Kidney (tissue), 22 donors: ENCODE measurements at places on chromosomes 12 and 14. TPM values are rescaled to one million over a fixed set of nuclear protein-coding genes. Genes with fewer than 3 reads are reported as not detected.

CD69 gene
- polyA plus RNA-seq: 2.2 TPM

SERPINA10 gene
- not detected for polyA plus RNA-seq

FOXN4 gene
- 0.82 TPM for polyA plus RNA-seq

RDH5 gene
- 30.2 TPM for polyA plus RNA-seq

SRRM4 gene
- 0.17 TPM for polyA plus RNA-seq

PRIMA1 gene
- polyA plus RNA-seq: 1.0 TPM

ACOT4 gene
- polyA plus RNA-seq: 10.6 TPM

PTCSC3 gene
- 6.4 TPM for polyA plus RNA-seq

IRF9 gene
- polyA plus RNA-seq: 88.9 TPM

OTUB2 gene
- polyA plus RNA-seq: 1.6 TPM

CLEC4D gene
- polyA plus RNA-seq: not detected

SERPINA3 gene
- 786 TPM for polyA plus RNA-seq

NUDT14 gene
- polyA plus RNA-seq: 59.1 TPM

ZNF84 gene
- 15.5 TPM for polyA plus RNA-seq

SYCP3 gene
- polyA plus RNA-seq: 0.54 TPM

RASAL1 gene
- 23.5 TPM for polyA plus RNA-seq

GPRC5A gene
- 6.3 TPM for polyA plus RNA-seq

MOK gene
- 20.4 TPM for polyA plus RNA-seq

AMIGO2 gene
- polyA plus RNA-seq: 12.2 TPM

ATF1 gene
- polyA plus RNA-seq: 13.9 TPM

MYF5 gene
- not detected for polyA plus RNA-seq

TNFAIP2 gene
- polyA plus RNA-seq: 42.9 TPM

ZDHHC22 gene
- polyA plus RNA-seq: not detected

NPC2 gene
- 435 TPM for polyA plus RNA-seq

TTLL5 gene
- 16.8 TPM for polyA plus RNA-seq
